ENCODE measurements at places on chromosomes 6 and 20.

DNA sequence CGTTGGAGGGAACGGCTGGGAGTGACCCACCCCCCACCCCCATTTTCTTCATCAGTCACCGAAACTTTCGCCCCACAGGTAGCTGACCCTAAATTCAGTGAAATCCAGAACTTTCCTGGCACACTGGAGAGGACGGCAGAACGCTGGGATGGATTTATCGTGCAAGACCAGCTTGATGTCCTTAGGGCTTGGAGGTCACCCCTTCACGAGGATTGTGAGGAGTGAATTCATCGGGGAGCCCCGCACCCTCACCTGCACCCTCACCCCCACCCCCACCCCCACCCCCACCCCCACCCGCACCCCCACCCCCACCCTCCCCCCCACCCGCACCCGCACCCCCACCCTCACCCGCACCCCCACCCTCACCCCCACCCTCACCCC lies 13.3 kb upstream of the TCFL5 start:
- DNase-seq = no peak

GRCh38 chr6:14470671-14471070 lies 353.1 kb downstream of the CD83 start:
- DNase-seq = no peak

DNA sequence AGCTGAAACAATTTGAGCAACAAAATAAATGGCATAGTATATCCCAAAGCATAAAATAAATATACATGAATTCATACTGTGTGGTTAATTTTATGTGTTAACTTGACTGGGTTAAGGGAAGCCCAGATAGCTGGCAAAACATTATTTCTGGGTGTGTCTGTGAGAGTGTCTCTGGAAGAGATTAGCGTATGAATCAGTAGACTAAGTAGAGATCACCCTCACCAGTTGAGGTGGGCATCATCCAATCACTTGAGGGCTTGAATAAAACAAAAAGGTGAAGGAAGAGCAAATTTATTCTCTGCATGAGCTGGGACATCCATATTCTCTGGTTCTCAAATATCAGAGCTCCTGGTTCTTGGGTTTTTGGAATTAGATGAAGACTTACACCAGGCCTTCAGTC lies 17.9 kb downstream of the SLC22A16 start:
- no peak for DNase-seq

- DNase-seq = no peak
Measured at GRCh38 chr6:110530671-110531070, 54.3 kb upstream of the SLC22A16 start.

GRCh38 chr6:168884646-168885086 lies 369.0 kb downstream of the THBS2 start:
- DNase-seq = peak; percentile 46

GRCh38 chr20:4026093-4026601 lies 10.8 kb upstream of the RNF24 start:
- peak; percentile 31 for DNase-seq

DNA sequence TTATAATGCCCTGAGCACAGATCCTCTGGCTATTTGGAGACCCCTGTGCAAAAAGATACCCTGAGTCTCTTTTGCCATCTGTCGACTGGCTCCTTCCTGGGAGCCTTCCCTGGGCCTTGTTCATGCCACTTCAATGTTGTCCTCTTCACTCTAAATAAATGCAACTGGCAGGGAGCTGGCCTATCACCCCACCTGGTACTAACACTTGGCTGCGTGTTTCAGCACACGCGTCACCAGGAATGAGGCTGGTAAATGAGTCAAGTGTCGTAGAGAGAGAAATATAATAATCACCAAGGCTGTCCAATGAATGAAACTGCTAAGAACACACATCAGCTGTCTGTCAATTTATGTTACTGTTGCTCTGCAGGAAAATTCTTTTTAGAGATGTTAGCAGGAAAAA lies 374.6 kb upstream of the JARID2 start:
- DNase-seq = no peak

DNA sequence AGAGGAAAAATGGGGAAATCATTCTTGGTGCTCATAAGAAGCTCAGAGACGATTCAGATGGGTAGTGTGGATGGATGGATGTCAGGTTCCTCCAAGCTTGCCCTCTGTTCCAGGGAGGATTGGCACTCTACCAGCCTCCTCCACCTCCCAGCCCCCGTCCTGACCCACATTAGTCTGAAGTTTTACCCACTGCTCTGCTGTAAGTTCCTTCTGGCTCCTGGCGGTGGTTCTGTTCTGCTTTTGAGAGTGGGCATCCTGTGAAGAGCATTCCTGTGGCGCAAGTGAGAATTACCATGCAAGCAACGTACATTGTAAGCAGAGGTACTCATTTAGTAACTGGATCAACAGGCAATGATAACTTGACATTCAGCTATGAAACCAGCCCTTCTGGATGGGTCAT lies 103.4 kb downstream of the SYNDIG1 start:
- DNase-seq = no peak

GRCh38 chr6:98593676-98594075 lies 240.7 kb upstream of the POU3F2 start:
- DNase-seq = no peak

GRCh38 chr20:48019940-48020339 lies 234.7 kb upstream of the SULF2 start:
- DNase-seq = no peak

DNA sequence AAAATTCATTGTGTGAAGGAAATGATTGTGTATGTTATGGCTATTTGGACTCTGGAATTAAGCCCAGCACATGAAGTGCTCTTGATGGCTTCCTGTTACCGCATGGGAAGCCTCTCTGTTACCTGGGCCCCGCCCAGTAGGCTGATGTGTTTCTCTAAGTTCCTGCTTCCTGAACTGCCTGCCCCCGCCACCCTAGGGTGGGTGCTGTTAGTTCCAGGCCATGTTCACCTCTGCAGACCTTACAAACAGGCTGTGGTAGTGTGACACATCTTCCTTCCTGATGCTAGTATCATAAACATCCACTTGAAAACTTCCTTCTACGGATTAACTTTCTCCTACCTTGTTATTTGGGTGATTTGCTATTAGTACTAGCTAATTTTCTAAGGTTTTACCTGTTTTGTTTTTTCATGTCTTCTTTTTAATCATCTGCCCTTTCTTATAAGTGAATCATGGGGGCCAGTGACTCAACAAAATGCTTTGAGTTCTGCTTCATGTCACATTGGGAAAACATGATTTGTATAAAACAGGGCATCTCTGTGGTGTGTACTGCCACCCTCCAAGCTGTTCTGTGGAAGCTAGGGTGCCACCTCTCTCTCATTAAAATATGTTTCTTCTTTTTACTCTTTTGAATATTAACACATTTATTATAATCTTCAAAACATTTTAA lies 40.6 kb downstream of the SH3BGRL2 start:
- DNase-seq = no peak

DNA sequence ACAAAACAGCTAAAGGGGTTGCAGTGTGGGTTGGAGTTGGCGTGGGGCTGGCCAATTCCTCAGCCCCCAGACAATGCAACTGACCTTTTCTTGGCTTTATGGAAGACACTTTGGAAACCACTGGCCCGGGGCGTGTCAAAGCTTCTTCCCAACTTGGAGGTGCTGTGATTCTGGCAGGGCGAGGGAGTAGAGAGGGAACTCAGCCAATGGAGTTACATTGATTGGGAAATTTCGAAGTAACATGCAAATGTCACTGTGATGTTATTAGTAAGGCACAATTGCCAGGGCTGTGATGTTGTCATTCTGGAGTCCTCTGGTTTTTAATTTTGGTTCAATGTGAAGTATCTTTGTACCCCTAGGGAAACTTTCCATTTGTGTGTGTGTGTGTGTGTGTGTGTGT lies 41.5 kb upstream of the EPB41L1 start:
- DNase-seq = no peak

DNA sequence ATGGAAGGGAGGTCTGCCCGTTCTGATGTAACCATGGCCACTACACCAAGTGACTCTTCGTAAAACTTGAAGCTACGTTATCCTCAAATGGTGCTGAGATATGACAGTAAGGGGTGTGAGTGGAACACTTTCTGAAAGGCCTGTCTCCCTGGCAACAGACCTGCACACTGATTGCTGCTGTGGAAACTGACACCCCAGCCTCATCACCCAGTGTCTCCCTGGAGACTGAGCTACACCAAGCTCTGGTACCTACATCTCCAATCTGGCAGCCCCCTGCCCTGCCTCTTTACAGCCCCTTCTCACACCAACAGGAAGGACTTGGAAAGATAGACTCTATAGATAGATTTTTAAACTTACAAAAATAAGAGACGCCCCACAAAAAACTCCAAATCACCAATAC lies 13.2 kb downstream of the PI16 start:
- DNase-seq = no peak

DNA sequence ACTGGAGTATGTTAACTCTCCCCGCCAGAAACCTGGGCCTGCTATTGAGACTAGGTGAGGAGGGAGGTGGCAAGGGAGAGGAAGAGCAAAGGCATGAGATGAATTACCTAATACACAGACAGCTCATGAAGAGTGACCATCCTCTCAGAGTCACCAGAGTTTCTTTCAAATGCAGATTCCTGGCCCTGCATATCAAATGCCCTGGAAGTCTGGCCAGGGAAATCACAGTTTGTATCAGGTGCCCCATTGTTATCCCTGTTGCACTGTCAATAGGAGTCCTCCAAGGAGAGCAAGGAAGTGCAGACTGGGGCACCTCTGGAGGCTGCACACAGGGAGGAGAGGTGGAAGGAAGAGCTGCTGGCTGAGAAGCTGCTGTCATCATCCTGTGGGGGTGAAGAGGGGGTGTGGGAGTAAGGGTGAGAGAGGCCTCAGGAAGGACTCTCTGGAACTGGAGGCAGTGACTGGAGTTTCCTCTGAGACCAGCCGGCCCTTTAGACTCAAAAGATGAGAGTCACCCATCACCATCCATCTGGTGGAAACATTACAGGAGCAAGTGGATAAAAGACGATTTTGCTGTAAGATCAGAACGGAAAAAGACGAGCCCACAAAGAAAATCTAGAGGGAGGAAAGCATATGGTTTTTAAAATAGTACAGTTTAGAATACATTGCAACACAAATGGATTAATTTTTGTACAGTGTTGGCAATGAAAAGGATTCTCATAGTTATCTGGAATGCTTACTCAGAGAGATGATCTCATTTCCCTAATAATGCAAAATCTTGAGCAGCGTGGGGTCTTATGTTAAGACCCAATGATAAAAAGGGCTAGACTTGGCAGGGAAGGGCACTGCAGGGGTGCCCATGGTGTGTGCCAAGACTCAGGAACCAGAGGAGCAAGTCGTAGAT lies 268.1 kb downstream of the UST start:
- DNase-seq = no peak

GRCh38 chr20:63053432-63054102 lies 46.8 kb upstream of the BHLHE23 start:
- DNase-seq = no peak

GRCh38 chr20:20971810-20972209 lies 134.3 kb downstream of the LINC00237 start:
- no peak for DNase-seq

DNA sequence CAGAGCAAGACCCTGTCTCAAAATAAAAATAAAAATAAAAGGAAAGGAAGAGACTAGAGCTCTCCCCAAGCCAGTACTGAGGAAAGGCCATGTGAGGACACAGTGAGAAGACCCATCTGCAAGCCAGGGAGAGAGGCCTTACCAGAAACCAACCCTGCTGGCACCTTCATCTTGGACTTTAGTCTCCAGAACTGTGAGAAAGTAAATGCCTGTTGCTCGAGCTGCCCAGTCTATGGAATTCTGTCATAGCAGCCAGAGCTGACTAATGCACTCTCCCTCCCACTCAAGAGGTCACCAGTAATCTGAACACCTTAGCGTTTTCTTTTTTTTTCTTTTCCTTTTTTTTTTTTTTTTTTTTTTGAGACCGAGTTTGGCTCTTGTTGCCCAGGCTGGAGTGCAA lies 7.3 kb upstream of the PRPH2 start:
- DNase-seq = no peak

GRCh38 chr20:2261046-2261485 lies 34.7 kb upstream of the TGM3 start:
- no peak for DNase-seq

DNA sequence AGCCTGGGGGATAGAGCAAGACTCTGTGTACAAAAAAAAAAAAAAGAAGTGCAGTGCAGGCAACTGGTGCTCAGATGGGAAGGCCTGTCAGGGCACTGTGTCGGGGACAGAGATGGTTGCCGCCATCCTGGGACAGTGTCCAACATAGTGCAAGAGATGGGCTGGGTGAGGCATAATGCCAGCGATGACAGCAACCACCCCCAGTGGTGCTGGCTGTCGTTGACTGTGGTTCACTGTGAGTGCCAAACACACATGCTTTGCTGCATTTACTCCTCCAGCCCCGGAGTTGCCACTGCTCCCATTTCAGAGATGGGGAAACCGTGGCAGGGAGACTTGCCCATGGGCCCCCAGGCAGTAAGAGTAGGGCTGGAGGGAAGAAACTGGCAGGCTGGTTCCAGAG lies 5.2 kb upstream of the C20orf203 start:
- no peak for DNase-seq

- DNase-seq = no peak
Measured at GRCh38 chr6:10250655-10251220, 164.1 kb downstream of the TFAP2A start.

GRCh38 chr6:44253307-44254101 lies 3.8 kb downstream of the SLC35B2 start:
- DNase-seq = peak; percentile 17

GRCh38 chr6:157263146-157263545 lies 60.2 kb downstream of the TMEM242 start:
- no peak for DNase-seq

DNA sequence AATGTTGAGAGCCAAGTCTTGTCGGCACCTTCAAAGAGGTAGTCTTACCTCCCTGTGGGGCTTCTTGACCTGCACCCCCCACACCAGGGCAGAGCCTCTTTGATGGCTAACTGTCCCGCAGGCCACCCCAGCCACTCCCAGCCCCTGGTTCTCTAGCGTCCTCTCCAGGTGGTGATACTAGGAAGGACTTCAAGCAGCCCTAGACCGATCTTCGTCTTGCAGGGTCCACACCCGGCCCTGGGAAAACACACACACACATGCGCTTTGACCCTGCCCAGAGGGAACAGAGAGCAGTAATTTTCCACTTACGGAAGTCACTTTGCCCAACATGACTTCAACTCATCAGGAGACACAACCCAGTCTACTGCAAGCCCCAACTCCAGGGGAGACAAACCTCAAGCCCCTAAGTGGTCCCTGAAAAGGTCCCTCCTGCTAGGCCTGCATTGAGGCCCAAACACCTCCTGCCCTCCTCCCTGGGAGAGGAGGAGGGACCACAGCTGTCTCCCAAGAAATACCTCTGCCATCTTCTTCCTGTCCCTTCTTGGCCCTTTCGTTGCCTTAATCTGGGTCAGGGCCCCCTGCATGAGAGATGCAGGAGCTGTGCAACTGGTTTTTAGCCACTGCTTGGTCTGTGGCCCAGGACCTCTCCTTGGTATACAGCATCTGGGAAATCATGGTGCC lies 2.9 kb upstream of the BPIFB1 start:
- DNase-seq = no peak

- no peak for DNase-seq
Measured at GRCh38 chr20:52102559-52102958, 89.0 kb downstream of the ZFP64 start.

GRCh38 chr6:20681243-20681684 lies 147.0 kb downstream of the CDKAL1 start:
- DNase-seq = no peak

DNA sequence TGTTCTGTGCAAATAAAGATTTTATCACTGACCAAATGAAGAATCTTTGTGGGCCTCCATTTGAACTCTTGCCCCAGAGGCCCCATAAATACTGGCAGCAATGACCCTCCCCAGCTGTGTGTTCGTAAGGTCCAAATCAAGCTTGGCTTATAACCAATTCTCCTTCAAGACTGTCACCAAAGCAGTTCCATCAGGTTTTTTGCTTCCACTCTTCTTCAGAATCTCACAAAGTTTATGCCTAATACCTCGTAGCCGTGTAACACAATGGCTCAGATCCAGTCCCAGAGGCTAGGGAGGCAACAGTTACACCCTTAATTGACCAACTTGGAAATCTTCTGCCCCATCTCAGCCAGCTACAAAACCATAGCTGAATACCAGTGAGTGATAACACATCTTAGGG lies 120.5 kb downstream of the HIVEP2 start:
- DNase-seq = no peak

All from GOT3 (cell line).